AG04450 (cell line): ENCODE measurements at places on chromosomes 2 and 18. TPM values are rescaled to one million over a fixed set of nuclear protein-coding genes. Genes with fewer than 3 reads are reported as not detected.

Gene TMEM198
- 0.83 and 1.2 TPM in 2 replicates for polyA plus RNA-seq

Gene ZBTB7C
- polyA plus RNA-seq, result not detected in 2 replicates

Gene TTR
- not detected in 2 replicates for polyA plus RNA-seq

Gene CNDP1
- polyA plus RNA-seq, result not detected in 2 replicates

Gene CHRND
- not detected in 2 replicates for polyA plus RNA-seq

Gene PLA2R1
- 1.6 and 2.0 TPM in 2 replicates for polyA plus RNA-seq

DNA sequence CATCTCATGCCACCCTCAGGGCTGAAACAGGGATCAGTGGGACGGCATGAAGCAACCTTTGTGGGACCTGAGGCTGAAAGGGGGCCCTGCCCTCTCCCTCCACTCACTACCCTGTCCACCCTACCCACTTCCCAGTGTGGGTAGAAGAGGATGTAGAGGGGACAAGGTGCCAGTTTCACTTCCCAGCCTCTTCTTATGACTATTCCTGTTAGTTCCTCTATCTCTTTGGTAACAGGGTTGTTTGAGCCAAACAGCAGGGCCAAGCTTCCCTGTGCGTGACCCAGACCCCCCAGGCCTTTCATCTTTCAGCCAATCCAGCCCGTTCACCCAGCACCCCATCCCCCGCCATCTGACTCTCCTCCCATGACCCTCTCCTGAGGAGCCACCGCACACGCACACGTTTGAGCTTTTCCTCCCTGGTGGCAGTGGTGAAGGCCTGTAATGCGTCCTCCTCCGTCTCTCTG lies 82.3 kb downstream of the STPG4 start:
- DNase-seq, result no peak

DNA sequence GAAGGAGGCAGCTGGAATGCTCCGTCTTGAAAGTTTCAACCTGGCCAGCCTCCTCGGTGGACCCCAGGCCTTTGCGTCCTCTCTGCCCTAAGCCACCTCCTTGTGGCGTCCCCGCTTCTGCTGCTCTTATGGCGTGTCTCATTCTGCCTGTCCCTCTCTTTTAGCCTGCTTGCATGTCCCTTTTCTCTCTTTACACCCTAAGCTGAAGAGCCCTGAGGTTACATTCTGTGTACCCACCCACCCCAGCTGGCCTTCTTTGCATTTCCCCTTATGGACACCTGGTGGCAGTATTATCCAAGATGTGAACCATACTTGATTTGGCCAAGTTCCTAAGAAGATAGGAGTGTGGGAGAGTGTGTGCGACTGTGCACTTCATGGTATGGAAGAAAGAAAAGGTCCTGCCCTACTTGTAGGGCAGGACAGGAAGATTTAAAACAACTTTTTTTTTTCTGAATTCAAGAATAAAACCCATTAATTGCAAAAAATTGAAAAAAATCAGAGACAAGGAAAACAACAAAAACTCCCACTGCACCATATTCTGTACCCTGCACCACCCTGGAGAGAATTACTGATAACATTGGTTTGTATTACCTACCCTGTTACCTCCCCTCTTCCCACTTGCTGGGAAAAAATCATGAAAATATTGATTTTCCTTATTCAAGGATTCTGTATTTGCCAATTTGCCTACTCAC lies 77.4 kb downstream of the DYSF start:
- no peak for DNase-seq

GRCh38 chr2:75920859-75921551 lies 210.3 kb upstream of the GCFC2 start:
- DNase-seq, result no peak

DNA sequence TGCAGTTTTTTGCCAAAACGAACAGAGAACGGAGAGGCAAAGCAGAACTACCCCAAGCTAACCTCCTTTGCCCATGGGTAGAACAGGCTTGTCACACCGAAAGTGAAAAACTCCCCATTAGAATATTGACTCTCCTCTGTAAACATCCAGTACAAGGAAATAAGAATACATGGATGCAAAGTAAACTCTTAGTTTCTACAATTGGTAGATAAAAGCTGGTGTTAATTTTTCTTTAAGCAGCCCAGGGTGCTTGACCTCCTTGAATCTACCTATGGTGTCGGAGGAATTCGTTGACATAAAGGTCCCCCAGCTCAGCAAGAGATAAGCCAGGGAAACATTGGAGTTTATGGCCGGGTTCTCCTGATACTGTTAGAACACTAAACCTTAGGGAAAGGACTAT lies 48.4 kb upstream of the DSG1 start:
- no peak for DNase-seq

GRCh38 chr2:17538022-17538843 lies 2.3 kb upstream of the VSNL1 start:
- no peak for DNase-seq

DNA sequence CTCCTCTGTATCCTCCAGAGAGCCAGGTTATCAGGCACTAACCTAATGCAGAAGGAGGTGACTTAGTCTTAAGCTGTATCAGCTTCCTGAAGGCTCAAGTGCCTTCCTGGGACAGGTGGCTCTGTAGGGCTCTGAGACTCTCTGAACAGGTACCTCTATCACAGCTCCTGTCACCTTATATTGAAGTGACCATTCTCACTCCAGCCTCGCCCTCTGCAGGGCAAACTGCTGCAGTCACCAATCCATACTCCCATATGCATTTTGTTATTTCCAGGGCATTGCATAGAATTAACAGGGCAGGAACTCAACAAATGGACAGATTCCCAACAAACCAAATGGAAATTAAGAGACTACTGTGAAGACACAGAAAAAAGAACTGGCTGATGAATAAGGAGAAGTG lies 203.0 kb upstream of the REV1 start:
- no peak for DNase-seq

DNA sequence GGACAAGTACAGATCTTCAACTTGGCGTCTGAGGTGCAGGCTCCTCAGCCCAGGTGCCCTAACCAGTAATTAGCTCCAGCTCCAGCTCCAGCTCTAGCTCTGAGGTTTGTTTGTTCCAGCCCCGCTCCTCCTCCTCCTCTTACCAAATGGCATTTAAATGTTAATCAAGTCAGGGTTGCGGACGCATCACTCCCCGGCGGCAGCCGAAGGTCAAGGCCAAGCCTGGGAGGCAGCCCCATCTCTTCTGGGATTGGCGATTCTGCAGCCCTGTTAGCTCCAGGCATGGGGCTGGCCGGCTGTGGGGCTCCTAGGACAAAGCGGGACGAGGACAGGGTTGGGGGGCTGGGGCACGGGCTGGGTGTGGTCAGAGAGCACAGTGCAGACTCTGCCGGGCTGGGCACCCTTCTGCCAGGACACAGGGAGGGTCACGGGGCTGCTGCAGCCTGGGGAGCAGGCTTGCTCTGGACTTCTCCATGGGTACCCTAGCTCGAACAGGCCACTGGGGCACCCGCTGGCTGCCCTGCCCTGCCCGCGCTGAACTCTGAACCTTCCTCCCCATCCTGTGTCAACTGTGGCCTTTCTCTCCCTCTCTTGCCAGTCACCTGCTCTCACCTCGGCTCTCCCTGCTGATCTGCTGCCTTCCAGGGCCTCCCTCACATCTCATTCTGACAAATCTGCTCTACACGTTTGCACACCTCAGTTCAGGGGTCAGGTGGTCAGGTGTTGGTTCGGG lies 203.3 kb downstream of the CELF4 start:
- DNase-seq, result no peak

GRCh38 chr18:37483221-37483971 lies 82.2 kb downstream of the CELF4 start:
- no peak for DNase-seq

DNA sequence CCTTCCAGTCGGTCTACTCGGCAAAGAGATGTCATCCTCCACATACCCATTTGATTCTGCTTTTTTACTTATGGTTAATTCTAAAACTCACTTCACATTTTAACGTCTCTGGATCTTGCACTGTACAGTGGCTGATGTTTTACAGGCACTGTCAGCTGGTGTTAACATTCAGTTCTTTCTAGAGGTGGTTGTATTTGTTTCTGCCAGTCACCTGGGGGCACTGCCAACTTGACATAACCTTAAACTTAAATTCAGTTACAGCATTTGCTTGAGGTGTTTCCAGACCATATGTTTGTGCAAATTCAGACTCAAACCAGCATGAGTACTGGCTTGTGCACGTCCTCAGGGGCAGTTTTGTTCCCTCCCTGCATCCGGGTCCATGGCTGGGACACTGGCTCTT lies 5.3 kb upstream of the TMEM185B start:
- DNase-seq, result no peak

GRCh38 chr2:4780679-4781078 lies 911.5 kb upstream of the SOX11 start:
- DNase-seq, result no peak

GRCh38 chr2:230942920-230943896 lies 18.2 kb upstream of the GPR55 start:
- DNase-seq, result no peak

DNA sequence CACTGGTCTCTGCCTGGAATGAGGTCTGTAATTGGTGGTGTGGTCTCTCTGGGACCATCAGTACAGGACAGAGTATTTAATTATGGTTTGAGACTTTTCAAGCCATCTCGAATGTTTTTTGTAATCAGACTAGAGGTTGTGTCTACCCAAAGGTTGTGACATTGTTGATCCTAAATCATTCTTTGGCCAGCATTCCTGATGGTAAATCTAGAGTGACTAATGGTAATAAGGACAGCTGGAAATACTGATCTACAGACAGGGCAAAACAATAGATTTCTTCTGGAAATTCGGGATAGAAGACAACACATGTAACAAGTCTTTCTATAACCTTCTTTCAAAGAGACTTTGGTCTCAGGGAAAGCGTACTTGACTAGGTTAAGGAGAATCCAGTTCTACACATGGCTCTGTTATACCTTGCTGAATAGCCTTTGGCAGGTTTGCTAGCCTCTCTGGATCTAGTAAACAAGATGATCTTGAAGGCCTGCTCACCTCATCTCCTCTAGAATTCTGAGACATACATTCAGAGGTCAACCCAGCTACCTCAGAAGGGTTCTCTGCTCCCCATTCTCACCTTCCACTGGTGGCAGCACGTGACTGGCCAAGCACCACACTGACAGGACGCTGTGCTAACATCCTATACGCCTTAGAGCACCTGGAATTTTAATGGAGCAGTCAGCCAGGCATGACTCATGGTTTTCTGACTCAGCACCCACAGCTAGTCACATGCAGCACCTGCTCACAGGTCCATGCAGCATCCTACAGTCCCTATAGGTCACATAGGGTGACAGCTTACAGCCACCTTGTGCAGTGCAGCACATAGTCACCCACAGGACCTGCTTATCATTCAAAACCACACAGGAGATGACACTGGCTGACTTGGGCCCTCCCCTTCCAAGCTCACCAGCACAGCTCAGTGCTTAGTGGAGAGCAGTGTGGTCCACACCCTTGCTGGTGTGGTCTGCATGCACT lies 12.2 kb downstream of the PLB1 start:
- DNase-seq, result no peak

GRCh38 chr2:144411473-144411872 lies 108.4 kb downstream of the ZEB2 start:
- no peak for DNase-seq
